Fibroblast of upper back skin (primary cell): ENCODE measurements at places on chromosomes 5 and 9.

DNA sequence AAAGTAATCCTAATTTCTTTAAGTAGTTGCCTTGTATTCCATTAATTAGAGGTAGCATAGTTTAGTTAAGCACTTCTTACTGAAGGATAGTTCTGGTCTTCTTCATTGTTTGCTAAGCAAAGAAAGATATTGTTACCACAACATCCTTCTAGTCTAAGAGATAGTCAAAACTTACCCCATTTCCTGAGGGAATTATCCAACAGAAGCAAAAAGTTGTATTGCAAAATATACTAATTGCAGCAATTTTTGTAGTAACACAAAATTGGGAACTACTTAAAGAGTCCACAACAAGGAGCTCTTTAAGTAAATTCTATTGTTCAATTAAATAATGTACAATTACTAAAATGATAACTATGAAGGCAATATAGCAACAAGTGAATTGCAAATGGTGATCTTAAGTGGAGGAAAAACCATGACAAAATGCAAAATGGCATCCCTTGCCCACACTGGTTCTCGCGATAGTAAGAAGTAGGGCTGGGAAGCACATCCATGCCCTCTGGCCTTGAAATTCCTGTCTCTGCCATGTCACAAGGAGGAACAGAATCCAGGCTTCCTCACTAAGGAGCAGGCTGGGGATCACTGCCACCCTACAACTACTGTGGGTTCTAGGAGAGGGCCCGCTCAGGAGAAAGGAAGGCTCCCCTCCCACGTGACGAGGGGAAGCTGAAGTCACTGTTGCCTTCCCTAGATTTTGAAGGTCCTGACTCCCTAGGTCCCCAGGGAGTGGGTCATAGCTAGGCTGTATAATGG, 23.3 kb upstream of the MEGF9 start:
- no peak for DNase-seq

GRCh38 chr5:111670826-111671492, 86.0 kb downstream of the NREP start:
- no peak for DNase-seq

DNA sequence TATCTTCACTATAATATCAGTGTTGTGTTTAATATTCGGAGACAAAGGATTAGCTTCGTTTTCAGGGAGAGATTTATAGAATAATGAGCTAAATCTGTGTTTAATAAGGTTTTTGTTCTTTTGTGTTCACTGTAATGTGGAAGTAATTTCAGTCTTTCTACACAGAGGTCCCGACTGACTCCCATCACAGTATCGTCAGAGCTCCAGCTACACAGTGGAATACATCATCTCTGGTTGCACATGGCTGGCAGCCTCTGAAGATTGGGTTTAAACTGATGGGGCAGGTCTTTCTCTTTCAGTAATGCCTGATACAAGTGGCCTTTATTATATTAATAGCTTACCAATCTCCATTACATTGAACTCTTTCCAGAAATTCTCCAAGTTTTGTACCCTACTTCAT, 736.7 kb upstream of the RIOK2 start:
- no peak for DNase-seq

GRCh38 chr9:125507226-125507625, 199.8 kb downstream of the MAPKAP1 start:
- no peak for DNase-seq

- peak; percentile 99 for DNase-seq
Observed at GRCh38 chr5:168712280-168712924, 133.2 kb upstream of the PANK3 start.

DNA sequence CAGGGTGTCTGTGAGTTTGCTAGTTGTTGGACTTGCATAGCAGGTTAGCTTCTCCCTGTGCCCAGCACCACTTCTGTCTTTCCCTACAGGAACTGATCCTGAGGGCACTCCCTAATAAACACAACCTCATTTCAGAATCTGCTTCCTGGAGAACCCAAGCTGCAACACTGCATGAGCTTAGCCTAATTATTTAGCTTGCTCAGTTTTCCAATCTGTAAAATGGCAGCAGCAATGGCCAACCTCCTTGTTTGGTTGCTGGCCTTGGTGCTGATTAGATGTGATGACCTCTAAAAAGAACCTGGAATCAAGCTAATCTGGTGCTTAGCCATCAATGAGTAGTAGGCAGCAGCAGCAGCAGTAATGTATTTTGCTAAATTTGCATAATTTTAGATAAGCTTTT, 133.9 kb downstream of the ADCY2 start:
- DNase-seq, result no peak

GRCh38 chr5:116673453-116673852, 98.8 kb upstream of the SEMA6A start:
- no peak for DNase-seq

DNA sequence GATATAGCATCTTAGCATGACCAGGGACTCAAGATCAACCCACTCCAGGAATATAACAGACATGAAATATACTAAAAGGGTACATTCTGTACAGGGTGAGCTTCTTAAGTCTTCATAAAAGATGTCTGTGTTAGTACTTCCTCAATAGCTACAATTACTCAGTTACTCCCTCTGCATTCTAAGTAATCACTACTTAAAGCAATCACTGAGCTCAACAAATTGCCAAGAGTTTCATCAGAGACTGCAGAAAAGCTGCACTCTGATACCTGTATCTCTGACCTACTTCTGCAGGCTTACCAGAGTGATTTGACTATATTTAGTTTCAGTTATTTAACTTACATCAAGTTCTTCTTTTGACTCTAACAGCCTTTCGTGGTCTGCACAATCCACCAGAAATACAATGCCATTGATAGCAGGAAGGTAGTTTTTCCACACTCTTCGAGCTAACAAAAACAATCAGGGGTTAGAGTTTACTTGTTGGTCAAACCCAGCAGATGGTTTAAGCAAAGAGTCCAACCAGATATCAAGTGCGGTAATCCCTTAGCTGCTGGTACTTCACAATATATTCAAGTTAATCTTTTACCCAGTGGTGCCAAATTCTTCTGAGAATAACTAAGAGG, 23.3 kb downstream of the SAR1B start:
- peak; percentile 21 for DNase-seq

- no peak for DNase-seq
Observed at GRCh38 chr5:90581956-90582355, 23.4 kb downstream of the ADGRV1 start.

DNA sequence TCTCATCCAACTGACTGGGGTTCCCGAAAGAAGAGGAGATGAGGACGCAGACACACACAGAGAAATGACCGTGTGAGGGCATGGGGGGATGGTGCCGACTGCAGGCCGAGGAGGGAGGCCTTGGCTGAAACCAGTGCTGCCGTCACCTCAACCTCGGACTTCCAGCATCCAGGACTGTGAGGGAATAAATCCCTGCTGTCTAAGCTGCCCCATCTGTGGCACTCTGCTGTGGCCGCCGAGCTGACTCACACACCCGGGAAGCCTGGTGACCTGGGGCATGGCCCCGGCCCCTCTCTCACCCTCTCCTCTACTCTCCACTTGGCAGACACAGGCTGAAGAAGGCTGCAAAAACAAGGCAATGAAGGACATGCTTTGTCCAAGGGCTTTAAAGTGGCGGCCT, 4.4 kb upstream of the COL5A1 start:
- no peak for DNase-seq

DNA sequence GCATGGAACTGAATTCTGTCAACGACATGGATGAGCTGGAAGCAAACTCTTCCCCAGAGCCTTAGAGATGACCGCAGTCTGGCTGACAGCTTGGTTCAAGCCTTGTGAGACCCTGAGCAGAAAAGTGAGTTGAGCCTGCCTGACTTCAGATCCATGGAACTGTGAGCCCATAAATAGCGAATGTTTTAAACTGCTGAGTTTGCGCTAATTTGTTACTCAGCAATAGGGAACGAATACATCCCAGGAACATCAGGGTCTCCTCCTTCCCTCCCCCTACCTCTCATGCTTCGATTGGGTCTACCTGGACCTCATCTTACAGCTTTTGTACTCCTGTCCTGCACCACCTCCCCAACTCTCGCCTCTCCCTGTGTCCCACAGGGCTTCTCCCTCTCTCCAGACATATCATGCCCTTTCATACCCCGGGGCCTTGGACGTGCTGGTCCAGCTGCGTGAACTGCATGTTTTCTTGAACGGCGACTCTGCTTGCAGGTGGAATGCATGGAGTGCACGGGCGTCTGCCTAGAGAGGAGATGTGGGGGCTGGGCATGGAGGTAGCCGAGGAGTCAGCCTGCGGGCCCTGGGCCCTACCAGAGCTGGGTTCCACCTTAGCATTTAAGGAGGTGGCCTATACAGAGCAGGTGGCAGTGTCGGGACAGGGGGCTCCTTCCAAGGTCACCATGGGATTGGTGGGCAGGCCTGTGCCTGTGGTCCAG, 7.9 kb downstream of the GADD45G start:
- no peak for DNase-seq

DNA sequence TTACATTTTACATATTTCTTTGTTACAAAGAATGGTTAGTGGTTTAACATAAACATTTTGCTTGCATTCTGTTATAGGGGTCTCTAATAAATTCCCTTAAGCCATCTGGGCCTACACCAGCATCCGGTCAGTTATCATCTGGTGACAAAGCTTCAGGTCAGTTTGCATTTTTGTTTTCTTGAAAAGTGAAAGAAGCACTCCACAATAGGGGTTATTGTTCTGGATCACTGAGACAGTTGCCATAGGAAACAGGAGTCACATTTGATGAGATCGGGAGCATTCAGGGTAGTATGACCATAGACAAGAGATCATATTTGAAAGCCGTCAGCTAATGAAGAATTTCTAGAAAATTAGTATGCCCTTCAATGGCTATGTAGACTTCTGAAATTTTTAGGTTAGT, 63.6 kb downstream of the NUP214 start:
- no peak for DNase-seq

- DNase-seq, result no peak
Observed at GRCh38 chr9:72333197-72333596, 31.8 kb downstream of the ZFAND5 start.

- DNase-seq, result peak; percentile 62
Observed at GRCh38 chr5:132883261-132883834, 9.9 kb downstream of the LEAP2 start.

GRCh38 chr5:33890131-33891032, 1.4 kb downstream of the ADAMTS12 start:
- peak; percentile 41 for DNase-seq

DNA sequence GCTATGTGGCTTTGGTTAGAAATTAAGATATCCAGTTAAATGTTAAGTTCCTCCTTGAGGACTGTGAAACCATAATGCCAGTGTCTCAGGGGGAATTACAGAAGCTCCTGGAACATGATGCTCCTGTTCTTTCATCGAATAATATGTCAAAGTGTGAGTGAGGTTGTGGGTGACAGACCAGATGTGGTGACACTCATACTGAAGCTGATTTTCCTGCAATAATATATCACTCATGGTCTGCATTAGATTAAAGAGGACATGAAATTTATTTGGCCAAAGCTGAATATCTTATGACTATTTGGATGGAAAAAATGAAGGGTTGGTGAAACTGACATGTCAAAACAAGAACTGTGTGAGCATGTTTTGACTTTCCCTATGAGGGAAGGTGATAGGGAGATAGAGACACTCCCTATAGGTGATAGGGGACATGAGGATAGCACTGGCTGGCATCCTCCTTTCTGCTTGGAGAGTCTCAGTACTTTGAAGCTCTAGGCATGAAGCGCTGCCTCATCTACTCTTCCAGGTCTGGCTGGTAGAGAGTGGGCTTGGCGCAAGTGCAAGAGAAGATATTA, 173.5 kb downstream of the ARHGEF28 start:
- DNase-seq, result no peak

DNA sequence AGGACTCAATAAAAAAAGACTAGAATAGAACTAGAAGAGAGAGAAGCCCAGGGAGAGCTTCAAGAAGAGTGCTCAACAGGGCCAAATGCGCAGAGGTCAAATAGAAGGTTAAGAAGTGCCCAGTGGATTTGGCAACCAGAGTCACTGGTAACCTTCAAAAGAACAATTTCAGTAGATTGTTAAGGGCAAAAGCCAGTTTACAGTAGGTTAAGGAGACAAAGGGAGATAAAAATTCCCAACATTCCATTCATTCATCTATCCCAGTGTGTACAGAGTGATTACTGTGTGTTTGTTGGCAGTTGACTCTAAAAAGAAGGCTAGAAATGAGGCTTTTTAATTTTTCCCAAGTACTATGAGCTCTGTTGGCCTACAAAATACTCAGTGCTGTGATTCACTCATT, 69.4 kb downstream of the RIGI start:
- peak; percentile 3 for DNase-seq

- peak; percentile 58 for DNase-seq
Observed at GRCh38 chr9:128420060-128420650, 502 bp upstream of the CERCAM start.

DNA sequence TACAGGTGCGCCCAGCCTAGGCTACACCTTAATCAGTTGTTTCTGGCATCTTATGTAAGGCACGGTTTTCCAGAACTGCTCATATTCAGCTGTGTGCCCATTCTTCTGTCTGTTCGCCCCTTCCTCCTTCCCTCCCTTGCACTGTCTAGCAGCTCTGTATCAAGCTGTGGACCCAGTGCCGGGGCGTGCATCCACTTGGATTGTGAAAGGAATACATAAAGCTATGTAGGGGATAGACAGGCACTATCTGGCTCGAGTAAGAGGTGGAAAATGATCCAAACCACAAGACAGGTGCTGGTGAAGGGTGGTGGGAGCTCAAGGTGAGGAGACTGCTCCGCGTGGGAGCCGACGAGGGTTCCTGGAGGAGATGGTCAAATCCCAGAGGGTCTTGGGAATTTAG, 2.0 kb downstream of the GLIPR2 start:
- no peak for DNase-seq

GRCh38 chr5:141431286-141431685, 979 bp downstream of the PCDHGA12 start:
- no peak for DNase-seq
